ENCODE measurements at places on chromosomes 1 and 21.

DNA sequence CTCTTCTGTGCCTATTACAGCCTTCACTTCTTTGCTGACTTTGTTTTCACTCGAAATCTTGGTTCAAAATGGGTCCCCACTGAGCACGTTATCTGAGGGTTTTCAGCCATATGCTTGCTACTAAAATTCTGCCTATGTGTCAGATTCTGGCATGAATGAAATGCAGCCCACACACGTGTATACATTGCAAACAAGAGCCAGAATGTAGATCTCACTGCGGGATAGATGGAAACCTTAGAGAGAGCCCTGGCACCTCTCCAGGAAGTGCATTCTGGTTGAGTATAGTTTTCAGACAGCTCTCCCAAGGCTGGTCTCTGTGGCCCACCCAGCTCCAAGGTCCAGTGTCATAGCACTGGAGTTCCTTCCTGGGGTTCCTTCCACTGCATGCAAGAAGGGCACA is 234.7 kb upstream of the GJB5 start:
- DNase-seq: no peak

DNA sequence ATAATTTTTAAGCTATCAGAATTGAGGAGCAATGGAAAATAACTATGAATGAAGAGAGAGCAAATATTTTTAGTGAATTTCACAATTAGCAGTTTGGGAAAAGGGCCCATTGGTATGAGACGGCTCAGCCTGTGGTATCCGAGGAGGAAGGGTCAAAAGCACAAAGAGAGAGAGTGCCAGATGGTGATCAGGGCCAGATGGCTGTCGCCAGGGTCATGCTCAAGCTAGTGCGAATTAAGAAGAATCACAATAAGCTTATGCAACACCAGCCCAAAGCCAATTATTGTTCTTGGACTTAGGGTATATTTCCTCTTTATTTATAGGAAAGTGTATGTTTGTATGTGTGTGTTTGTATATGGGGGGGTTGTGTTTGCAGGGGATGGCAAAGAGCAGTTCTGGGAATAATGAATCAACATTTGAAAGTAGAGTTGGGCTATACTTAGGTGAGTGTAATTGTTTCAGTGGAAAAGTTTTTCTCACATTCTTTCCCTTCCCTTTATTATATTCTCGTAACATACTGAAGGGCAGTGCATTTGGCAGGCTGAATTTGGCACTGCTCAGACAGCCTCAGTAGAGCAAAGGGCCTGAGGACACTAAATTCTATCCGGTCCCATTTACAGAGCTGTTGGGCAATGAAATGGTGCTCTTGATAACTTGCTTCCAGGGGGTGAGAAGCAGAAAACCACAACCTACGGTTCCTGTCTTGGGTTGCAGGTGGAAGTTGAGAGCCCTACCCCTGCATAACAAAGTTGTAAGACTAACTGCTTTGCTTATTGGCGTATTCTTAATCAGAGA is 19.5 kb upstream of the DDR2 start:
- DNase-seq: peak; percentile 75

GRCh38 chr1:98723574-98723973 is 62.1 kb downstream of the SNX7 start:
- DNase-seq: no peak

- peak; percentile 69 for DNase-seq
Observed at GRCh38 chr1:171654942-171655745, 2.7 kb upstream of the MYOC start.

GRCh38 chr1:22689505-22689904 is 21.1 kb upstream of the EPHB2 start:
- DNase-seq: no peak

DNA sequence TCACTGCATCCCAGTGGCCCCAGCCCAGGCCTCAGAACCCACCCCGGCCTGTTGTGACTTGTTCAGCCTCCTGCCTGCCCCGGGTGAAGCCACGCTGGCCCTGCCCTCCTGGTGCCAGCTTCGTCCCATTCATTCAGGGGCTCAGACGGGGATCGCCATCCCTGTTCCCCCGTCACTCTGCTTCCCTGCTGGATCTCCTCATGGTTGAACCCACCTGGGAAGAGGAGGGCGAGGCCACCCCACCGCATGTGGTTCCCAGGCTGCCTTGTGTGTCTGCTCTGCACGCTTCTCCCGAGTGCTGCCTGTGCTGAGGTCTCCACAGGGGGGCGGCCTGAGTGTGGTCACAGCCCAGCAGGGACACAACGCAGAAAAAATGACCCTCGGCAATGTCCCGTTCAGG is 108.2 kb upstream of the ACTRT2 start:
- DNase-seq: no peak

- no peak for DNase-seq
Observed at GRCh38 chr1:1183833-1184775, 10.4 kb downstream of the TTLL10 start.

DNA sequence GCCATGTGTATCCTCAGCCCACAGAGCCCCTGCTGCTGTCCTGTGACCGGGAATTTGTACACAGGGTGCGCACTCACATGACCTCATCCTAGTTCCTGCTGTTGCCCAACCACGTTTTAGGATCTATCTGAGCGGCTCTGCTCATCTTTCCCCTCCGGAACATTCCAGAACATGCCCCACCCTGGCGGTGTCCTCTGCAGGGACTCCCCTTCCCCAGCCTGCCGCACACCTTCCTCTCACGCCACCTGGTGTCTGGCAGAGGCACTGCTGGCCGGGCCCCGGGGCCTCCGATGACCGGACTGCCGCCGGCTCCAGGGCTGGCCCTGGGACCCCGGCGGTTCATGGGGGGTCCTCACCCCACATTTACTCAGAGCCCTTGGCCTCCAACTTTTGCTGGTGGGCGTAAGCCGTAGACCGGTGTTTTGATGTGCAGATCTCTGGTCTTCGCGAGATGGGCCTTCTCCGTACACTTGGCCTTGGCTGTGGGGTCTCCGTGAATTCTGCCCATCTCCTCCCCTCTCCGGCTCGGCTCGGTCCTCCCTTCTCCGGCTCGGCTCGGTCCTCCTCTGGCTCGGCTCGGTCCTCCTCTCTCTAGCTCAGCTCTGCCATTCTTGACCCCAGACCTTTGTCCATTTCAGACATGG is 29.5 kb downstream of the ARHGEF16 start:
- no peak for DNase-seq

DNA sequence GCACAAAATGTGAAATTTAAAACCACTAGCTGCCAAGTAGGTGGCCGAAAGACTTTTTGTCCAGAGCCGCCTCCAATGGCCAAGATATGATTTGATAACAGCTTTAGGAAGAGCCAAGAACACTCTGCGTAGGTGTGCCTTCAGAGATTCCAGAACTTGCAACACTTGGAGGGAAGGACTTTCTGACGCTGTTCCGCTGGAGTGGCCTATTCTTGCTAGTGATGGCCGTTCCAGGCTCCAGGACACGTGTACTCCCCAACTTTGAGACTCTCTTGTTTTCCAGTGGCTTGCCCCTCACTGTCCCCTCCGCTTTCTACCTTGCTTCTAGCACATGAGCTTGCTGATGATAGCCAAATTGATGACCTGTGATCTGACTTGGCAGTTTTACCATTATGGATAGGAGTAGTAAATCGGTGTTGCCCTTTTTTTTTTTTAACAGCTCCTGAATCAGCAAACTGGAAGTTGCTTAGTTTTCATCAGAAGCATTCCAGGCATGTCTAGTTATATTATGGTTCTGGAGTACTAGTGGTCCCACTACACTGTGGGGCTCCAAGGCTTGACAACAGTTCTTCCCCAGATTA is 1.0 kb downstream of the PRDX6 start:
- peak; percentile 75 for DNase-seq

GRCh38 chr1:39115271-39116110 is 89.0 kb upstream of the MACF1 start:
- DNase-seq: no peak

DNA sequence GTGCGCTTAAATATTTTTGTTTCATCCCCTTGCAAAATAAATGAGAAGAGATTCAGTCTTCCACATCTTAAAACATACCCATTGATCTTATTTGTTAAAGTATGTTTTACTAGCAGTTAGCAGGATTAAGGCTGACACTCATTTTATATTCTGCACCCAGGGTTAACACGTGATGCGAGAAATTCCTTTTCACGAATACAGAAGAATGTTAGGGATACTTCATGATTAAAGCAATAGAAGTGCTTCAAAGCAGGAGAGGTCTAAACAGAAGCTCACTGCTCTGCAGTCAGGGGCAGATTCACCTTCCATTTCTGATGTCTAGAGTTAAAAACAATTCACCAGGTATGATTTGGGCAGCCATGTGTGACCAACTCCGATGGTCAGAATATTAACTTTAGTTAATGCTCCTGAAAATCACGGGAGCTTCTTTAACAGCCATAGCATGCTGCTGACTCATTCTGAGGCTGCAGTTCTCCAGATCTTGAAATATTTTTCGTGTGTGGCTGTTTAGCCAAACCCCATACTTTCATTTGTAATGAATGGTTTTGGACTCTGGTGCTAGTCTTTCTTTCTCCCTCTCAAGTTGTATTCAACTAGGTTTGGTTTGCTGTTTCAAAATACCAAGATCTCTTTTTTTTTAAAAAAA is 19.7 kb downstream of the BCAR3 start:
- no peak for DNase-seq

- peak; percentile 75 for DNase-seq
Observed at GRCh38 chr21:44710294-44710665, 1.1 kb downstream of the TSPEAR start.

GRCh38 chr1:75203415-75204277 is 69.5 kb downstream of the LHX8 start:
- no peak for DNase-seq

DNA sequence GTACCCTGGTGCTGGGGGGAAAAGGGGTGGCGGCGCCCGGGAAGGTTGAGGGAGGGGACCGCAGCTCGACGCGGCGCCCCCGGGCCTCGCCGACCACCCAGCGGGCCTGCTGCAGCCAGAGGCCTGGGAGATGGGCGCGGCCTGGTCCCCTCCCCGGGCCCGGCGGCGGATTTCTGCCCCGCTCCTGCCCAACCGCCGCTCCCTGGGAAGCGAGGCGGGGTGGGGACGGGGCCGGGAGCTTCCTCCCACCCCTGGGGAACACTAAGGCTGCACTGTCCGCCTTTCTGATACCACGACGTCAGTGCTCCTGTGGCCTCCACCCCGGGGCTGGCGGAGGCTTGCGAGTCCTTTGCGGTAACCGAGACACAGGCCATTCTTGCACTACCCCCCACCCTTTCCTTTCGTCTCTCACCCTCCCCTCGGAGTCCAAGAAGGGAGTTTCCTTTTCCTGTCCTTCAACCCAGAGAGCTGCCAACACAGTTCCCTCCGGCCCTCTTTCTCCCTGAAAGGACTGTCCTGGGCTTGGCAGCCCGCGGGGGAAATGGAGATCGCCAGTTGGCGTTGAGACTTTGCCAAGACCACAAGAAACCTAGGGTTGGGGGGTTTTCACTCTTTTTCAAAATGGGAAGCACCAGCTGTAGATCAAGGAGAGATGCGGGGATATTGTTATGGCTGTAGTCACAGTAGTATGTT is 742 bp downstream of the SH3GLB1 start:
- DNase-seq: peak; percentile 83

DNA sequence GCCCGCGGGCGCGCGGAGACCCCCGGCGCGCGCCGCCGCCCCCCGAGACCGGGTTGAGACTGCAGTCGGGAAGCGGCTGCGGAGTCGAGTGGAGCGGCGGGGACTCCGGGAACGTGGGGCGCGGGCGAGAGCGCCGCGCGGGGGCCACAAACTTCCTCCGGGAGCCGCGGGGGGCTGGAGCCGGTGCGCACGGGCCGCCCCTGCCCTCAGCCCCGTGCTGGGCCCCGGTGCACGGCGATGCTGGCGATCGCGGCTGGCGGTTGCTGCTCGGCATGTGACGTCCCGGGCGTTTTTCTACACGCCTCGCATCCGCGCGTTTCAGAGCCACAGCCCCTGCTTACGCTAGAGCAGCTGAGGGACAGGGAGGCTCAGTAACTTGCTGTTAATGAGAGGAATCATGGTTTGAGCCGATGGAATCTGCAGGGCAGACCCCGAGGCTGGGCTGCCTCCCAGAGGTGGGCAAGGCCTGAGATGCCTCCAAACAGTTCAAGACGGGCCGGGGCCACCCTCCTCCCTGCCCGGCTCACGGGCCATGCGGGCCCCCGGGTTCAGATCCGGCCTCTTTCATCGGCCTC is 520 bp downstream of the TMEM201 start:
- no peak for DNase-seq

DNA sequence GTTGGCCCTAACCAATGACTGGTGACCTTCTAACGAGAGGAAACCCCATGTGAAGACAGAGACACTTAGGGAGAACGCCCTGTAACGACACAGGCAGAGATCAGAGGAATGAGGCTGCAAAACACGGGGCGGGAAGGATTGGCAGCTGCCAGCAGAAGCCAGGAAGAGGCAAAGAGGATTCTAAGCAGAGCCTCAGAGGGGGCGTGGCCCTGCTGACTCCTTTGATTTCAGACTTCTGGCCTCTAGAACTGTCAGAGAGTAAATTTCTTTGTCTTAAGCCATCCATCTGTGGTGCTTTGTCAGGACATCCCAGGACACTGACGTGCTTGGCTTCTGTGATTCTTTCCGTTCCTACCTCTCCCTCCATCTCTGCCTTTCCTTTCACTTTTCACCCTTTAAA is 79.3 kb downstream of the SH3BGR start:
- DNase-seq: no peak

- DNase-seq: no peak
Observed at GRCh38 chr1:20371411-20371810, 80.7 kb downstream of the VWA5B1 start.

DNA sequence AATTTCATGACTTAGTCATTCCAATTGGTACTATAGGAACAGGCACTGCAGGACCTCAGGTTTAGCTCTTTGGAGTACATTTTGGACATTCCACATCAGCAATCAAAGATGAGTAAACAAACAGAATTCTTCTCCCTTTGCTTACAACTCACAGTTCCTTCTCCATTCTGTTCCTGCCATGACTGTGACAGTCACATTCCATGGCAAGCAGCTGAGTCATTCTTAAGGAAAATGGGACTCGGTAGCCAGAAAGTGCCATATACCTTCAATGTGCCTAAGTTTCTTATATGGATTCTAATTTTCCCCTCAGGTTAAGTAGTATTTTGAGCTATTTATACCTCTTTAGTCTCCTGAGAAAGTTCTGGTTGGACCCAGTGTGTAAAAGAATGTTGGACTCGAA is 25.6 kb downstream of the CRCT1 start:
- DNase-seq: no peak

DNA sequence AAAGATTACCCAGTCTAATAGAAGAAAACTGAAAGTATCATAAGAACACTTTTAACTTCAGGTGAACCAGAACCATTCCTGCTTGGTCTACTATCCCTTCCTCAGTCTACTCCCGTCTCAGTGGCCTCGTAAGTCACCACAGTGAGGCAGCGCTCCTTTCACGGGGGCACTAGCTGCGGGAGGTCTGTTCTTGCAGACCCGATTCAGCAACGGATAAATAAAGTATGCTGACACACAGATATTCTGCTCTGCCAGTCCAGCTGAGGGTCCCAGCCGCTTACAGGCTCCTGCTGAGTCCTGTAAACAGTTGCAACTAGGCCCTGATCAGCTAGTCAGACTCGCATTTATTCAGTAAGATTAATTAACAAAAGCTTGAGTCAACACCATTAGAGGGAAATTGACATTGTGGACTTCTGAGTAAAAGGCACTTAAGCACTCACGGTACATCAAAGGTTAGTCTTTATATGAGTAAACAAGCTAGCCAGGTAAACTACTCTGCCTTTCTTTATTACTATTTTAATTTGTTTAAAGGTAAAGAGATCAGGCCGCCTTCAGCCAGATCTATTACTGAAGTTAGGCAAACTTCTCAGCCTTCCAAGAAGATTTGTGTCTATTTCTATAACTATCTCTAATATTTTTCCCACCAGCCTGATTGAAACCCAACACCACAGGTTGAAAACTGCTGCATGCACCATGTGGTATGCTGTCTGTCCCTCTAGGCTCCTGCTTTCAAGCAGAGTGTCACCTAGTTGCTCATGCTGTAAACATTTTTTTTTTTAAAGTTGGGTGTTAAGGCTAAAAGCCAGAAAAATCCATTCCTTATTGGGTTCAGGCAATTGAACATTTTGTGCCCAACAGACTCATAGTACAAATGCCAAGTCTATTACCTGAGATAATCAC is 87.7 kb downstream of the INTS7 start:
- DNase-seq: no peak
